T-helper 2 cell (primary cell): ENCODE measurements at places on chromosomes 11 and 22.

DNA sequence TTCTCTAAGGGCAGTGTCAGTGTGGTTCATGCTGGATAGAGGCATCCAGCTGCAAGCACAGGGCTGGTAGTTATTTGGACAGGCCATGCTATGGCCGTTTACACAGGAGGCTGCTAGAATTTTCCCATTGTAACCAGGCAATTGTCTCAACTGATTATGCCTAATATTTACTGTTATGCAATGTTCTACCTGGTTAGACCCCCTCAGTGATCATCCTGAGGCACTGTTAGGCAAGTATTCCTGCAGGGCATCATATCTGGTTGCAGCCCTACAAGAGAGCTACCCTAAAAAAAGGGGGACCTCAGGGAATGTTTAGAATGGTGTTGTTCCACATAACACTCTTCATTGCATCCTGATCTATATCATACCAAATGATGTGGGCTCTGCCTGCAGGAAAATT is 1124.6 kb downstream of the JRKL start:
- DNase-seq, result no peak

GRCh38 chr11:92827132-92827531 is 142.3 kb upstream of the MTNR1B start:
- DNase-seq, result no peak

GRCh38 chr22:20725987-20726558 is 47.8 kb upstream of the SERPIND1 start:
- DNase-seq, result no peak

DNA sequence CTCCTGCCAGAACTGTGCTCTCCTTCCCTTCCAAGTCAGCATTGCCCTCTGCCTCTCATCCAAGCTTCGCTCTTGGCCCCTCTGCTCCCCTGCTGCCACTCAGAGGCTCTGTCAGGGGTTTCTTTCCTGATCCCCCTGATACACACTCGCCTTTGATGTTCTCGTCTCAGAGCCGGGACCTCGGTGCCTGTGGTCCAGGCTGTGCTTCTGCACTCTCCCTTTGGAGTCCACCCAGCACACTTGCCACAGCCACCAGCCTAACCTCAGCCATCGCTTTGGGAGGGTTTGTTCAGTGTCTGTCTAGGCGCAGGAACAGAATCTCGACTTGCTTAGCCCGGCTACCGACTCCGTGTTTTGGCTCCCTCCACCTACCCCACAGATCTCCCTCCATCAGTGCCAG is 29.1 kb downstream of the PPFIA1 start:
- DNase-seq, result no peak

DNA sequence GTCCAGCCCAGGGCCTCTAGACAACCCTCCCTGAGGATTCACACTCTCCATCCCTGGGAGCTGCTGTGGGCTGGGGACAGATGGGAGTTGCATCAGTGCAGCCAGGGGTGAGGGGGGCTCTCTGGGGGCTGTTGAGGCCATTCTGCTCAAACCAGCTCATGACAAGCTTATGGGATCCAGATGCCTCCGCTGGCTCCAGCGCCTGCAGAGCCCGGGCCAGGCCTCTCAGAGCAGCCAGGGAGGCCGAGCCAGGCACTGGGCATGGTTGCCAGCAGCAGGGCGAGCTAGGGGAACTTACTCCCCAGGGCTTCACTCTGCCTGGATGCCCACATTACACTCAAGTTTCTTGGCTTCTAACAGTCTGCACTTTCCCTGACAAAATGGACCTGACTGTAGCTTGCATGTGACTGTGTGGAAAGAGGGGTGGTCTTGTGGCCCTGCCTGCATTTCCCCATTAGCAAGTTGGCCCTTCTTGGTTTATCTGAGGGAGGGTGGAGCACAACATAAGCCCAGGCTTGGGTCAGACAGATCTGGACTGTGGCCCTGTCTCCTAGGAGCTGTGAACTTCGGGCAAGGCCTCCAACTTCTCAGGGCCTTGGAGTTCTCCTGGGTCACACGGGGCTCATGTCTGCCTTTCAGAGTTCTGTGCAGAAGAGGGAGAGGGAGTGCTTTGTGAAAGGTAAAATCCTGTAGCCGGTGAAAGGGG is 34.5 kb upstream of the CYB5R3 start:
- DNase-seq, result no peak

- DNase-seq, result no peak
Observed at GRCh38 chr11:1200611-1201191, 22.2 kb upstream of the MUC5B start.

DNA sequence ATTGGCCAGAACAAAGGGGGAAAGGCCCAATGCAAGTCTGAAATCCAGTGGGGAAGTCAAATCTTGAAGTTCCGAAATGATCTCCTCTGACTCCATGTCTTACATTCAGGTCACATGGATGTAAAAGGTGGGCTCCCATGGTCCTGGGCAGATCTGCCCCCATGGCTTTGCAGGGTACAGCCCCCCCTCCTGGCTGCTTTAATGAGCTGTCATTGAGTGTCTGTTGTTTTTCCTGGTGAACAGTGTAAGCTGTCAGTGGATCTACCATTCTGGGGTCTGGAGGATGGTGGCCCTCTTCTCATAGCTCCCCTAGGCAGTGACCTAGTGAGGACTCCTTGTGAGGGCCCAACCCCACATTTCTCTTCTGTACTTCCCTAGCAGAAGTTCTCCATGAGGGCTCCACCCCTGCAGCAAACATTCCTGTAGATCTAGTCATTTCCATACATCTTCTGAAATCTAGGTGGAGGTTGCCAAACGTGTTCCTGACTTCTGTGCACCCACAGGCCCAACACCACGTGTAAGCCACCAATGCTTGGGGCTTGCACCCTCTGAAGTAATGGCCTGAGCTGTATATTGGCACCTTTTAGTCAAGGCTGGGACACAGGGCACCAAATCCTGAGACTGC is 9.3 kb downstream of the CARD18 start:
- DNase-seq, result no peak
